SK-N-MC (cell line): ENCODE measurements at places on chromosomes 16 and 17.

DNA sequence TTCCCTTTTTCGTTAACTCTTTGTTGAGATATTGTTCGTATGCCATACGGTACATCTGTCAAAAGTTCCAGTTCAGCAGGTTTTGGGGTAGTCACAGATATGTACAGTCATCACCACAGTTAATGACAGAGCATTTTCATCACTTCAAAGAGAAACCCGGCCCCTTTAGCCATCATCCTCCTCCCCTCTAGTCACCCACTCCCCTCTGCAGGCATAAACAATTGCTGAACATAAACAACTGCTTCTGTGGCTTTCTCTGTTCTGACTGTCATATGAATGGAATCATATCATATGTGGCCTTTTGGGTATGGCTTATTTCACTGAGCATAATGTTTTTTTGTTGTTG lies 59.3 kb downstream of the RNF213 start:
- DNase-seq, result no peak

DNA sequence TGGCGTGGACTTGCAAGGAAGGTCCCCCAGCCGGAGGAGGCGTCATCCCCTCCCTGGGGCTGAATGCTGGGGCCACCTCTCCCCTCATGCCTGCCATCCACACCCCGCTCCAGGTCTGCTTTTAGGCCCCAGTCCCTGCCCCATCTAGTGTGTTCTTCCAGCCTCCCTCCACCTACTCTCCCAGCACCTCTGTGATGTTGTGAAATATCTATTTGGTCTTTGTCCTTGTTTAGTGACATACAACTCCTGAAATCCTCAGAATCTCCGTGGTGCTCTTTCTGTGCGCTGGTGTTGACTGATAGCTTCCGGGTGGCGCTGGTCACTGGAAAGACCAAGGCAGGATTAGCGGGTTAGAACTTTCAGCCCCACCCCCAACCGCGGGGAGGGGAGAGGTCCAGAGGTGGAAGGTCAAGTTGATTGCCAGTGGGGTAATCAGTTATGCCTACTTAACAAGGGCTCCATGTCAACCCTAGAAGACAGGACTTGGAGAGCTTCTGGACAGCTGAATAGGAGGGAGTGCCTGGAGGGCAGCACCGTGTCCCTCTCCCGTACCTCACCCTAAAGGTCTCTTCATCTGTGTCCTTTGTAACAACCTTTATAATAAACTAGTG lies 10.1 kb downstream of the TBC1D24 start:
- no peak for DNase-seq

- DNase-seq, result no peak
Observed at GRCh38 chr16:64470916-64471315, 650.9 kb downstream of the CDH11 start.

GRCh38 chr16:56613706-56614105 lies 5.3 kb downstream of the MT2A start:
- no peak for DNase-seq

GRCh38 chr16:90010676-90011507 lies 8.4 kb downstream of the DBNDD1 start:
- DNase-seq, result no peak

DNA sequence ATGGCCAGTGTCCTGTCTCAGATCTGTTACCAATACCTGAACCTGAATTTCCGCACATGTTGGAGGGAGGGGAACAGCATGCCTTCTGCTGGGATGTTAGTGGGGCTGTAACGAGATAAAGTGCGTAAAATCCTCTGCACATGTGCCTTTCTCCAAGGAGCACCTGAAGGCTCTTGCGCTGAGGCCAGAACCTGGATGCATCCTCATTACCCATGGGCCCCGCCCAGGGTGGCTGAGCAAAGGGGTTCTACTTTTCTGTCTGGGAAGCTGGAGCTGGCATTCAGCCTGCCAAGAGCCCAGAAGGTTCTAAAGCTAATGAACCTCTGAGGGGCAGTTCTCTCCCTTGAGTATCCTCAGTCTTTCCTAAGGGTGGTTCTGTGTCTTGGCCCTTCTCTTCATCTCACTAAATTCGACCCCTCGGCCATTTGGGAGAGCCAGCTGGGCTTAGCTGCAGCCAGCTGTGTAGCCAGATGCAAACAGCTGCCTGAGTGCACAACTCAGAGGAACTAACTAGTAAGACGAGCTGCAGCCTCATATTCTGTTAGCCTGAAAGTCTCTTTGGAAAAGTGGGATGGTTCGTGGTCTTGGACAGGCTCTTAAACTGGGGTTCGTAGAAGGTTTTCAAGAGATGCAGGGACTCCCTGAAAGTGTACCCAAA lies 2.5 kb downstream of the ITGA3 start:
- DNase-seq, result no peak

GRCh38 chr17:1446201-1446600 lies 9.8 kb downstream of the CRK start:
- no peak for DNase-seq

DNA sequence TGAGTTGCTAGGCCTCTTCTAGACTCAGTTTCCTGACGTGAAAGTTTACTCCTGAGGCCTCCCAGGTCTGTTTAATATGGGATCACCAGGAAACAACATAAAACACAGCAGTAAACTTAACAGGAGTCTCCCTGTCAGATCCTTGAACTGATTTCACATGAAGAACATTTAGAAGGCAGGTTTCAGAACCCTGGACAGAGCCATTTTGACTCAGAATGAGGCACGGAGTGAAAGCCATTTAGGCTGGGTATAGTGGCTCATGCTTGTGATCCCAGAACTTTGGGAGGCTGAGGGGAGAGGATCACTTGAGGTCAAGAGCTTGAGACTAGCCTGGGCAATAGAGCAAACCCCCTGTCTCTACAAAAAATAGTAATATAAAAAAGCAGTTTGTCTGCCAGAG lies 289.1 kb downstream of the CA10 start:
- no peak for DNase-seq

DNA sequence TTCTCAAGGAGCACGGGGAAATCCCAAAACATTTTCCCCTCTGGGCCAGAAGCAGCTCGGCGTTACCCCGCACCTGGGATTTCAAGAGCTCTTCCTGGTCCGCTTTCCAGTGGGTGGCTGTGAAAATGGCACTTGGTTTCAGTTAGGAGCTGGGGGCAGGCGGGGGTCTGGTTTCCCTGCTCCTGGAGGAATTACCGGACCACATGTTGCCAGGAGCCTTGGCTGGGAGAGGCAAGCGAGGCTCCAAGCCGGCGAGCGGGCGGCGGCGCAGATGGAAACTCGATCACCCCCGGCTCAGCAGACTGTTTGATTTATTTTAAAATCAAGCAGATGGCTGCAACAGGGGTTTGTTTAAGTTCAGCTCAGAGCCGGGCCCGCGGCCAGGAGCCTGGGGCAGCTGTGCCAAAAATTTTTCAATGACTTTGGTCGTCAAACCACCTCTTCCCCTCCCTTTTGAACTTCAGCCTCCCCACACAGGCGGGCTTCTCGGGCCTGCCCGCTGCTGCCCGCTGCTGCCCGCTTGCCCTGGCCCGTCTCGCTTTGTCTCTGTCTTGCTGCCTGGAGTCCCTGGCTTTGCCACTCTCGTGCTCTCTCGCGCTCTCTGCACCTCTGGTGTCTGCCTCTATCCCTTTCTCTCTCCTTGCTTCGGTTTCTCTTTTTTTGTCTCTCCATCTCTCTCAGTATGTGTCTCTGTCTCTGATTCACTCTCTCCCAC lies 108.0 kb upstream of the CIBAR2 start:
- no peak for DNase-seq

- DNase-seq, result no peak
Observed at GRCh38 chr16:17076092-17076754, 394.5 kb downstream of the XYLT1 start.

- DNase-seq, result no peak
Observed at GRCh38 chr17:64077379-64077778, 52.6 kb downstream of the ERN1 start.

DNA sequence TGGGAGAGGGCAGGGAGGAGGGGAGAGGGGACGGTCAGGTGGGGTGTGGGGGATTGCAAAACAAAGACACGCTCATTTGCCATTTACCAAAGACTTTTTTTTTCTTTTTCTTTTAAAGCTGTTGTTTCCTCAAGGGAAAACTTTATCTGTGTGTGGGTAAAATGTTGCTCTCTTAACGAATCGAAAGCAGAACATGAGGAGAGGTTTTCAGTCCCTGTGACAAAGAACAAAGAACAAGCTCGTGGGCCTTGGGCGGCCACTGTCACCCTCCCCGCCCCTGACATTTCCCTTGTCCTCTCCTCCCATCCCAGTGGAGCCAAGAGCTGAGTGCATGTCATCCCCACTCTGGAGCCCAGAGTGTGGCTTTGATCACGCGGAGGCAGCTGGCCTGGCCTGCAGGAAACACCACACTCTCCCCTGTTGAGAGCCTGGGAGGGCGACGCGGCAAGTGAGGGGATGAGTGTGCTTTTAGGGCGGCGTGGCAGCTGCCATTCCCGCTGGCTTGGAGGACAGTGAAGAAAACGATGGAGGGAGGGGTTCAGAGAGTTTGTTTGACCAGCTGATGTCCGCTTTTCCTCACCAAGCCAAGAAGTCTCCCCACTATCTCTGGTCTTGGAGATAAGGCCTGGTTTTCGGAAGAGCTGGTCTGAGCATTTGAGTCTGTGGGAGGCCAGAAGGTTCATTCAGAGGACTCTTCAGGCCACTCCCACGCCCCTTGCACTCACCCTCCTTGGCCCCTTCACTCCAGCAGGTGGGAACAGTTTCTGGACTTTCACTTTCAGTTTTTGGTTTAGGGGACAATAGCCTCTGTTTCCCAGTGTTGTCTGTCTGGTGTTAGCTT lies 11.4 kb downstream of the CCR7 start:
- no peak for DNase-seq

GRCh38 chr17:57948169-57948554 lies 7.0 kb downstream of the CUEDC1 start:
- DNase-seq, result no peak

- no peak for DNase-seq
Observed at GRCh38 chr17:74752822-74753401, 4.5 kb downstream of the NHERF1 start.
